ENCODE measurements at places on chromosomes 3 and 15.

DNA sequence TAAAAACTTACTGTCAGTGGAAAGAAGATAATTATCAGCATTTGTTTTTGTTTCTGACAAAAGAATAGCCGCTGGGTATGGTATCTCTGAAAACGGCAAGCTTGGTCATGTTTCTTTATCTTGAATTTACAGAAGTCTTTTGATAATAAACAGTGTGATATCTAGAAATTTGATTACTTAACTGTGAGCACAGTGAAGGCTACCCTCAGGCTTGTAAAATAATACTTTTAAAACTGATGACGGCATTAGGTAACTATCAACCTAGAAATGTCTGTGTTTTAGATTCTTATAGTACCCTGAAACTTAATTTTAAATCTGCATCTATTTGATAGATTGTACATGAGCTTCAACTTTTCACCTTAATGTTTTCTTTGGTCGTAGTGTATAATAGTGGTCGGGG is 43.4 kb downstream of the NSUN3 start:
- no peak for DNase-seq

- DNase-seq, result no peak
These were observed 38.5 kb downstream of the SMAD3 start for GRCh38 chr15:67103869-67104268.

DNA sequence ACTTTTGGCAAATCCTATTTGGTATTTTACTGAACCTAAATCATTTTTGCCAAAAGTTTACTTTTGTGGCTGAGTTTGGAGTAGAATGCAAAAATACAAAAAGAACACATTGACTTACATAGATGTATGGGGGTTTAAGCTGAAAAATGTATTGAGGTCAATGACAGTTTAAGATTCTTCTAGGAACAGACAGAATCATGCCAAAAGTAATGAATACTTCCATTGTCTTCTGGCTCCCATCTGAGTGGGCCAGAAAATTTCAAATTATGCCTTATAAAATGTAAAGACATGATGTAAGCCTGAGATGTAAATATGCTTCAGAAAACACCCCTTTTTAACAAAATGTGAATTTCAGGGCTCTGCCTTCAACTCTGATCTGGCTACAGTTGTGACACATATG is 375.1 kb upstream of the DPH6 start:
- no peak for DNase-seq

DNA sequence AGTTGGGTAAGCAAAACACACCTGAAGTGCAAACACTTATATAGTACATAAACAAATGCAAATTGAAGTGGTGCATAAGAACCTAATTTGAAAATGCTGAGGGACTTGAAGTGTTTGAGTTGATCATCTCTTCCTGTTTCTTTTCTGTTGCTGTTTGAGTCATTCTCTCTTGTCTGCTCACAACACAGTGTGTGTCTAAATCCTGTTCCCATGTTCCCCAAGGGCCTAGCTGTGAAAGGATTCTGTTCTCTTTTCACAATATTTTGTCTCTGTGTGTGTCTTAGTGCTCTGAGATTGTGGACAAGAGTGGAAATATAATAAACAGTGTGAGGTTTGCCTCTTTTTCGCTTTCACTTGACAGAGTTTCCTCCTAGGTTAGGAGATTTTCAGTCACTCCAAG is 6.1 kb downstream of the CD96 start:
- no peak for DNase-seq

- no peak for DNase-seq
These were observed 487 bp downstream of the ITIH4 start for GRCh38 chr3:52829906-52830463.

GRCh38 chr3:172622916-172623700 is 87.8 kb downstream of the NCEH1 start:
- DNase-seq, result peak; percentile 70

DNA sequence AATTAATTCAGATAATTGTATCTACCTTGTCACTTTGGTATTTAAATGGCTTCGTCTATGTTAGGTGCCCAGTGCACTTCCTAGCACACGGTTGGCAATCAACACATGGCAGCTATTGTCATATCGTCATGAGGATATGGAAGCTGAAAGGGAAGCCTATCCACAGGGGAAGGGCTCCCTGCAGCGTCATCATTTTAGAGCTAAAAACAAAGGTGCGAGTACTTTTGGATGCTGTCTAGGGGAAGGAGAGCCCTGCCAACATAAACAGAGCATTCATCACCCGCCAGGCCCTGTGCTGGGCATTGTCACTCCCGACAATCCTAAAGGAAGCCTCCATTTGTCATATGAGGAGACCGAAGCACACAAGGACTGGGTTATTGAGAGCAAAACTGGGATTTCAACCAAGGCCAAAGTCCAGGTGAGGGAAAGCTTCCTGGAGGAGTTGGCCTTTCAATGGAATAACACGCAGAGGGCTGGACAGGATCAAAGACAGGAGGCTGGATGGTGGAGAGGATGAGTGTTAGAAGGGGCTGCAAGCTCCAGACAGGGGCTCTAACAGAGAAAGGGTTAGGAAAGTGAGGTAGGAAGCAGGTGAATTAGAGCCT is 8.0 kb upstream of the PARL start:
- no peak for DNase-seq

DNA sequence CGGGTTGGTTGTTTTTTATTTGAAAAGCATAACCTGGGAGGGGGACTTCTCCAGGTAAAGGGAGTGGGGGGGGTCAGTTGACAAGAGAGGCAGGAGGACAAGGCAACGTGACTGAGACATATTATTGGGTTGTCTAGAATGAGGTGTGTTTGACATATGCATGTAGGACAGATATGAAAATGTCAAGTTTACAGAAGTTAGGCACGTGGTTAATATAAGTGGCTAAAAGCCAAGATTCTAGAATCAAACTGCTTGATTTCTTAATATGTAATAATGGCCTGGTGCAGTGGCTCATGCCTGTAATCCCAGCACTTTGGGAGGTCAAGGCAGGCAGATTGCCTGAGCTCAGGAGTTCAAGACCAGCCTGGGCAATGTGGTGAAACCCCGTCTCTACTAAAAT is 212.8 kb downstream of the SQOR start:
- DNase-seq, result no peak

DNA sequence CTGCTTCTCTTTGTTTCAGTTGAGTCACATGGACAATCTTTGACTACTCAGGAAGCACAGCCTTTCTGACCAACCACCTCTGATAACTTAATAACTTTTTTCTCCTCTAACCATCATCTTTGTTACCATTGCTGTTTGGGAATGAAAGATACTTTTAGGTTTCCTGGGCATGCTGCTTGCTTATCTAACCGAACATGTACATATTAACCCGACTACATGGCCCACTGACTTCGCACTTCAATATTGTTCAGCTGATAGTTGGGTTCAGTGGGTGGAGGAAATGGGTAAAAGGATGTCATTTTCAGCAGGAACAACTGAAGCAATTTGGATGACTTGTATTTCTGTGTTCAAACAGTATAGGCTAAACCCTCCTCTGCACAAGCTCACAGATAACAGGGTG is 214.3 kb downstream of the SQOR start:
- DNase-seq, result no peak

GRCh38 chr3:195260280-195260905 is 10.6 kb downstream of the XXYLT1 start:
- DNase-seq, result peak; percentile 36

GRCh38 chr3:87488765-87489164 is 212.4 kb upstream of the POU1F1 start:
- no peak for DNase-seq

DNA sequence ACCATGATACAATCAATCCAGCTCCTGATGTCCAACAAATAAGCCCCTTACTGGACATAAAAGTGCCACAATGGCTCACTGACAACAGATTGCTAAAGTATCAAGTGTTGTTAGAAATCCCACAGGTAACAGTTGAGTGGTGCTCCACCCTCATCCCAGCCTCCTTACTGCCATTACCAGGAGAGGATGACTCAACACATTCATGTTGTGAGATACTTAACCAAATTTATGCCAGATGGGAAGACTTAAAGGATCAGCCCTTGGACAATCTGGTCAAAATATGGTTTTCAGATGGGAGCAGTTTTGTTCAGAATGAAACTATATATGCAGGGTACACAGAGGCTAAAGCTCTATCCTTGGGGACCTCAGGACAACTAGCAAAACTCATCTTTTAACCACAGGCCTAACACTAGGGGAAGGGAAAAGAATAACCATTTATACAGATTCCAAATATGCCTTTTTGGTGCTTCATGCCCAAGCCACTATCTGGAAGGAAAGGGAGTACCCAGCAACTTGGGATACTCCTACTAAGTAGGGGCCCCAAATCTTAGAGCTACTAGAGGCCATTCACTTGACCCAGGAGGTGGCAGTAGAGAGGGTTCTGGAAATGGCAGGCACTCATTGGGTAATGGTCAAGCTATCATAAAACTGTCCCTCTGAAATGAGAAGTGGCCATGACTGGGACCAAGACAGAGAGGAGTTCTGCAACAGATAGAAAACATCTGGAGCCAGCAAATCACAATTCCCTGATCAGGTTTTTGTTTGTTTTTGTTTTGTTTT is 6.9 kb upstream of the ZNF662 start:
- no peak for DNase-seq

DNA sequence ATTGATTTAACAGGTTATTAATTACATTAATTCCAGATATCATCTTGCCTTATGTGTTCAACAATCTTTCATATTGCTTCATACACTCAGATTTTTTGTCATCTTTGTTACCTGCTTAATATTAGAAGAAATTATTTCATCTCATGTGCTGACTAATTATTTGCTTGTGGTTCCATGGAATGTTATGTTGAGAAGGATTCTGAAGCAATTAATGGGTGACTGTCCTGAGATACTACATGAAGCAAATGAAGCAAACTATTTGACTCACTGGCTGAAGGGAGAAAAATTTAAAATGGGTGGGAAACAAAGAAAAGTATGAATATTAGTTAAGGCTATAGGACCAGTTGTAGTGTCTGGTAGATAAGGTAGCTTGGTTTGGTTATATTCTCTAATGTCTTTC is 443.8 kb upstream of the EPHA6 start:
- no peak for DNase-seq

GRCh38 chr3:117128133-117128532 is 418.6 kb downstream of the TUSC7 start:
- DNase-seq, result no peak

DNA sequence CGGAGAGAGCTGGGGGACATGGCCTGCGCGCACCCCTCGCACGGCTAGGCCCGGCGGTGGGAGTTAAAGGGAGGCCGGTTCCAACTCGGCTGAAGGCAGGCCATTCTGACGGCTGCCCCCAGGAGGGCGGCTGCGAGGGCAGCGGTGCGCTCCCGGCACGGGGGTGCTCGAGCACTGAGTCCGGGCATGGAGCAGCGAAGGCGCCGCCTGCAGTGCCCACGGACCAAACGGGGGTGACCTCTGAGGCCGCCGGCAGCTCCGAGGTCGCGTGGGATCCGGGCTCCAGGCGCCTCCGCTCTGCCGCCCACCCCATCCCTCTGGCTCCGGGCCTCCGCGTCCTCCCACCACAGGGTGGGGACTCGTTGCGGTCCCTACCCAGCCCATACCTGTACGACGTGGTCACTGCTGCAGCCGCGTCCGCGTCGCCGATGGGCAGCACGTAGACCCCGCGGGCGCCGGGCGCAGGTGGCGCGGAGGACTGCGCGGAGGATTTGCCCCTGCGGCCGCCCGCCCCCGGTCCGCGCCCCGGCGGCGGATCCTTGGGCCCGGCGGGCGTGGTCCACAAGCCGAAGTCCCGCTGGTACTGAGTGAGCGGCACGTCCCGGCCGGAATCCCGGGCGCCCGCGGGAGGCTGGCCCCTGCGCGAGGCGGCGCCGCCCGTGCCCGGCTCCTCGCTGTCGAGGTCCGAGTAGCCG is 469 bp downstream of the MAP6D1 start:
- peak; percentile 43 for DNase-seq

GRCh38 chr3:30662836-30663235 is 56.4 kb downstream of the TGFBR2 start:
- DNase-seq, result no peak

- DNase-seq, result no peak
These were observed 91.3 kb downstream of the UACA start for GRCh38 chr15:70672081-70672480.

GRCh38 chr15:90603893-90604292 is 74.2 kb downstream of the CRTC3 start:
- DNase-seq, result no peak

GRCh38 chr3:106530367-106530766 is 661.6 kb upstream of the CBLB start:
- DNase-seq, result no peak

- peak; percentile 20 for DNase-seq
These were observed 702 bp downstream of the ARHGEF3 start for GRCh38 chr3:56800832-56801661.

- DNase-seq, result no peak
These were observed 899.2 kb downstream of the ROBO1 start for GRCh38 chr3:78868570-78868969.
